Activated CD4-positive, alpha-beta T cell treated with anti-CD3 and anti-CD28 coated beads, Interleukin-2, amount 10 ng/mL, durations not matched to agents 7 days and 5 days (primary cell): ENCODE measurements at places on chromosomes 2 and 18.

DNA sequence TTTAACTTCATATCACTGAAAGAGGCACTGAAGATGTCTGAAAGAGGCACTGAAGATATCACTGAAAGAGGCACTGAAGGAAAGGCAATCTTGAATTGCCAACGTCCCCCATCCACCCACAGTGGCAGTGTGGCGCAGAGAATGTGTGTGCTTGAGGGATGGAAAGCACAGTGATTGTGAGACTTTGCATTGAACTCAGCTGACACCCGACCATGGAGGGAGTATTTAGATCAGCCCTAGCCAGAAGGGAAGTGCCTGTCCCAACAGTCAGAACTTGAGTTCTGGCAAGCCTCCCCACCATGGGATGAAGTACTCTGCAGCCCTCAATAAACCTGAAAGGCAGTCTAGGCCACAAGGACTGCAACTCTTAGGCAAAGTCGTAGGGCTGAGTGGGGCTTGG lies 33.8 kb downstream of the MAP4K3 start:
- H3K27me3 ChIP-seq: no peaks in the 10 kb centered on the region
- H3K4me3 ChIP-seq: no peak overlapping the region
- H3K4me1 ChIP-seq: peaks cover 27% of the 10 kb centered on the region
- no peak for DNase-seq

GRCh38 chr2:42359965-42360483 lies 993 bp downstream of the COX7A2L start:
- H3K36me3 ChIP-seq: peaks cover 10% of the 10 kb centered on the region
- H3K4me3 ChIP-seq: peak overlapping the region; percentile 80
- H3K27me3 ChIP-seq: no peaks in the 10 kb centered on the region
- peak overlapping the region; percentile 98 for H3K27ac ChIP-seq
- peak; percentile 10 for DNase-seq
- peaks cover 47% of the 10 kb centered on the region for H3K4me1 ChIP-seq

GRCh38 chr18:12571630-12572029 lies 86.3 kb downstream of the SPIRE1 start:
- no peak overlapping the region for H3K27ac ChIP-seq
- no peak overlapping the region for H3K4me3 ChIP-seq
- DNase-seq: no peak
- no peaks in the 10 kb centered on the region for H3K4me1 ChIP-seq
- H3K36me3 ChIP-seq: no peaks in the 10 kb centered on the region
- H3K27me3 ChIP-seq: peaks cover 17% of the 10 kb centered on the region

DNA sequence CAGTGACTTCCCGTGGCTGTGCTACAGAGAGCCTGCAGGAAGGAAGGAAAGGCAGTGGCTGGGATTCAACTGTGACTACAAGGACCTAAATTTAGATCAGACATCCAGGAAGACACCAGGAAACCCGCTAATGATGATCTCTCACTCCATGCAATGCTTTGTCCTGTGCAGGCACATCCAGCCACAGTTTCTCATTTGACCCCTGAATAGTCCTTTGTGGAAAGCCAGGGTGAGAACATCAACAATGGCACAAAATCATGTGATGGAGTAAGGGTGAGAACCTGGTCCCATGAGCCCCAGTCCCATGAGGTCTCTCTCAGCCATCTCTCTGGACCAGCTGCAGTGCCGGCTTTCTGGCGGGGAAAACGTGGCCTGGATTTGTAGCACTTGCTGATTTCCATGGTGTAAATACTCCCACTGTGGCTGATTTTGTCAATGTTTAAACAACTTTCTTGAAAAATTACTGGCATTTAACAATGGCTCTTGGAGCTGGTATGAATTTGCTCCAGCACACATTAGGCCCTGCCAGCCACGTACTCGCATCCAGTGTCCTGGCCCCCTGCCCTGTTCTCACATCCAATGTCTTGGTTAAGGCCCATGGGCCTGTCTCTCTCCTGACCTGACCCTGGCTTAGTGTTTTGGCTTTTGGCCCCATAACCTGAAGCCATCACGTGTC lies 159.0 kb upstream of the HAAO start:
- peaks cover 4% of the 10 kb centered on the region for H3K27me3 ChIP-seq
- no peak overlapping the region for H3K27ac ChIP-seq
- no peak for DNase-seq
- no peak overlapping the region for H3K4me3 ChIP-seq
- no peaks in the 10 kb centered on the region for H3K36me3 ChIP-seq

DNA sequence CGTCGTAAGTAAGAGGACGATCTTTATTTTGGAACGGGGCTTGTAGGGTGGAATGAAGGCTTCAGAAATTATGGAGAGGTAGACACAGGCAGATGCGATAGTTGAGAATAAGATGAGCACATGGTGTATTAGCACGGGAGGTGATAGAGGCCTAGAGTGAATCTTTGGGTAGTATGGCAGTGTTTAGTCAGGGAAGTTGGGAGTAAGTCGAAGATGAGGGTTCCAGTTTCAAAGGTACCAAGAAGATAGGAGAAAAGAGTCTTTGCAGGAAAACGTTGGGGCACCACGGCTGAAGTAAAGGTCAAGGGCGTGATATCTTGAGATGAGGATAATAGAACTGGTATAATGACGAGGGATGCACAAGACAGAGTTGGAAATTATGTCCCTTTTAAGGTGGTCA lies 654 bp downstream of the PIK3C3 start:
- no peak for DNase-seq
- peak overlapping the region; percentile 100 for H3K4me3 ChIP-seq
- peak overlapping the region; percentile 100 for H3K27ac ChIP-seq
- peaks cover 4% of the 10 kb centered on the region for H3K27me3 ChIP-seq

- no peaks in the 10 kb centered on the region for H3K27me3 ChIP-seq
- H3K4me3 ChIP-seq: no peak overlapping the region
- no peaks in the 10 kb centered on the region for H3K36me3 ChIP-seq
These were observed 171.2 kb downstream of the ZNF516 start for GRCh38 chr18:76323891-76324290.

GRCh38 chr2:200622106-200622505 lies 36.3 kb downstream of the AOX1 start:
- no peak overlapping the region for H3K27ac ChIP-seq
- H3K4me1 ChIP-seq: peaks cover 13% of the 10 kb centered on the region
- H3K27me3 ChIP-seq: peaks cover 1% of the 10 kb centered on the region
- no peak overlapping the region for H3K4me3 ChIP-seq
- no peaks in the 10 kb centered on the region for H3K36me3 ChIP-seq

GRCh38 chr2:118223992-118224894 lies 136.0 kb downstream of the INSIG2 start:
- DNase-seq: peak; percentile 32
- peaks cover 29% of the 10 kb centered on the region for H3K4me1 ChIP-seq
- peak overlapping the region; percentile 78 for H3K27ac ChIP-seq
- peaks cover 68% of the 10 kb centered on the region for H3K27me3 ChIP-seq
- H3K4me3 ChIP-seq: peak overlapping the region; percentile 83
